ENCODE measurements at places on chromosomes 7 and 10.

DNA sequence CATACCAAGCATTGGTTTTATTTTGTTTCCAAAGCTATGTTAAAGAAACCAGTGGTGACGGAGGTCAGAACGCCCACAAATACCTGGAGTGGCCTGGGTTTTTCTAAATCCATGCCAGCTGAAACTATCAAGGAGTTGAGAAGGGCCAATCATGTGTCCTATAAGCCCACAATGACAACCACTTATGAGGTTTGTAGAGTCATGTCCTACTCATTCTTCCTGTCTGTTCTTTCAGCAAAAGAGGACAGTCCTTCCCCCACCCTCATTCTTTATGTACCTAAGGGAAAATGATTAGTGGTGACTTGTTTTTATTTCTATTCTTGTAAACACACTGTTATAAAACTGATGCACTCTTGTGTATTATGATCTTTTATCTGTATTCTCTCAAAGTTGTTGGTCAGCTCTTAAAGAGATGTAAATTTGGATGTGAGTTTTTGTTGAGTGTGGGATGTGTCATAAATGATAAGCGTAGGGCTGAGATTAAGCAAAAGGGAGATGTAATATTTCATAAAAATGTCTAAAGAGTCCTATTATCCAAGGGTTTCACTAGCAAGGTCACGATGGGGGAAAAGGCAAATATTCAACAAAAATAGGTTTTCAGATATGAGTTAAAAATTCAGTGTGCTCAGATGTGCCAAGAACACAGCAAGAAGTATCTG, 294.4 kb downstream of the BICC1 start:
- no peak for DNase-seq

GRCh38 chr7:116984917-116985316, 31.6 kb downstream of the ST7 start:
- peak; percentile 21 for DNase-seq

DNA sequence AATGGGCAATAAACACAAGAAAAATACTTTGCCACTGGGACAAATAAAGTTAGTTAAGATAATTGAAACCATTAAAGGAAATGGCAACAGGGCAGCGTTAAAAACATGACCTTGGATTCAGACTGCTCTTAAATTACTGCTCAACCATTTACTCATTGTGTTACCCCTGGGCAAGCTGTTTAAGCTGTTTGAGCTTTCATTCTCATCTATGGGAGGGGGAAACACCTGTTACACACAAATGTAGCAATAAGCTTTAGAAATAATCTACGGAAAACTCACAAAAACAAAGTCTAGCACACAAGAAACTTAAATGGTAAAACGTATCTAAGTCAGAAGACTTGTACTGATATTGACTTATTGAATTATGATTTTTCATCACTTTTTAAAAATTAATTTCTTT, 137.1 kb downstream of the KMT2E start:
- no peak for DNase-seq

DNA sequence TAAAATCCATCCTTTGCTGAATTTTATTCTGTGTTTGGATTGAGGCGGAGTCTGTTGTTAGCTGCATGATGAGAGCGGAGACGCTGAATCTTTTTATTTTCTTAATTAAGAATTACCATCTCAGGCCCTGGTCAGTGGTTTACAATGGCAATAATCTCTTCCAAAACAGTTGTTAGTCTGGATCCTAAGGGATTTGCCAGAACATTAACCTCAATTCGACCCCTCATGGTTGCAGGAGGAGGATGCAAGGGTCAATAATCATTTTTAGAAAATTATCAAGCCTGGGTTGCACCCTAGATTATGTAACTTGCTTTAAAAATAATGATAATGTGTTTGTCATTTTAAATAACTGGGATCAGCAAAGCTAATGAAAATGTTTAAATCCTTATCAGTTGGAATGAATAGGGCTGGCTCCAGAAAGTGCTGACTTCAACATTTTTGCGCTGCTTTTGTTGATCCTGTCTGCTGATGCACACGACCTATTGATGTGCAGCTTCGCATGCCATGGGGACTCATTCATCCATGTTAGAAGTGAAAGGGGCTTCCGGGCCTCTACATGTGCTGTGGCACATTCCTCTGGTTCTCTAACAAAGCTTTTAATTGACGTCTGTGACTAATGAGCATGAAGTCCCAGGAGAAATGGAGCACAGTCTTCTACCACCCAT, 80.7 kb upstream of the KIAA1217 start:
- no peak for DNase-seq

DNA sequence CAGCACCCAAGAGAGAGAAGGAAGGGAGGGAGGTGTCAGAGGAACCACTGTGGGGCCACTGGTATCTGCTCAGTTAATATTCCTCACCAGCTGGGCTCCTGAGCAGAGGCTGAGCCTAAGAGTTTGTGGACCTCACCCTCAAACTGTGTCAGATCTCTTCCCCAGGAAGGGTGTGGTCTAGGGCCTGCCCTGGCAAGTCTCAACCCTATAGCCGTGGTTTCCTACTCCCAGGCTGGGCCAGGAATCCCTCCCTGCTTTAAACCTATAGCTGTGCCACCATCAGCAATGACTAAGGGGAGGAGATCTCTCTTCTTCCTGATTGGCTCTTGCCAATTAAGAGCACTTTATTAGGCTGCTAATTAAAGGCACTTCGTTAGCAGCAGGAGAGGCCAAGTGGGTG, 29.9 kb downstream of the POLL start:
- DNase-seq: no peak

DNA sequence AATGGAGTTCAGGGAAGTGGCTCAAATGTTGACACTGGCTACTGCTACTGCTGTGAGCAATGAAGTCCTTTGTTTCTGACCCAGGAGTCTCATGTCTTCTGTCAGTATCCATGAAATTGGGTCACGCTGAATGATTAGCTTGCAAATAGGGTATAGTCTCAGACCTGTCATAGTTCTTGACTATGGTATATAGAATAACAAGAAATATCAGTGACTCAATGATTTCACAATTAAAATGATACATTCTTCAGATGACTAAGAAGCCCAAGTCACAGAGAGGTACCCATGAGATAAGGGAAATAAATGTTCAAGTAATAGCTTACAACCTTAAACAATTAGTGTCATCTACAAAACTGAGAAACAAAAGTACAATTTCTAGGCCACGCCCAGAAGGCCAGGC, 89.3 kb downstream of the LYZL2 start:
- no peak for DNase-seq

- DNase-seq: no peak
These were observed 10.9 kb downstream of the PNPLA8 start for GRCh38 chr7:108515013-108515412.

- no peak for DNase-seq
These were observed 11.3 kb downstream of the PIK3AP1 start for GRCh38 chr10:96708996-96709395.

DNA sequence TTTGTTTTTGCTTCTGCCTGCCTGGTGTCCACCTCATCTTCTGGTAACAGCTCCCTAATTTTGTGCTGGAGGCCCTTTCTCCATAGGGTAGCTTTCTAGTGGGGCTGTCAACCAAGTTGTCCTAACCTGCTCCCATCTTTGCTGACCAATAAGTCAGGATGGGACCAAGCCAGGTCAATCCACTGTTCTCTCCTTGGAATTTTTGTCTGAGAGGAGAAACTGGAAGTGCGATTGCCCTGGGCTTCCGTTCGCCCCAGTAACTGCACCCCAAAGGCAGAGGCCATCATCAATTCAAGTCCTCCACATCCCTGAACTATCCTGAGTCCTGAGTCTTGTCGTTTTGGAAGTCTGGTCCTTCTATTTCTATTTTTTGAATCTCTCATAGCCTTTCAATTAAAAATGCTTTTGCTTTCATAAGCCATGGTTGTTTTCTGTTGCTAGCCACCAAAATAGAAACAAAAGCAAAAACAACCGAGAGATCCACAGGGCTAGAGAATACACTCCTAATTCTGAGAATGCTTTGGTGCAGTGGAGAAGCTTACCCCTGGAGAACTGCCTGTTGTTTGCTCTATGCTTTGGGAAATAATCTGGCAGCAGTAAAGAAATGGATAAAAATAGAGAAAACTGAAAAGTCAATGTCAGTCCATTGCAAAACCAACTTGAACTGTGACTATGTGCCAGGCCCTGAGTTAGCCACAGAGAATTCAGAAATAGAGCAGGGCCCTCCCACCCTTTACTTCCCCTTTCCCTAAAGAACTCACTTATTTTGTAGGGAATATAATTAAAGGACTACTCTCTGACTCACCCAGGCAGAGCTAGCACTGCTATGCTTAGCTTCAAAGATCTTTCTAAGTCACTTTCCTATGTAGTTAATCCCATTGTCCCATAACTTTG, 368.1 kb downstream of the CXCL12 start:
- no peak for DNase-seq

GRCh38 chr7:15556339-15557105, 5.3 kb downstream of the AGMO start:
- no peak for DNase-seq

DNA sequence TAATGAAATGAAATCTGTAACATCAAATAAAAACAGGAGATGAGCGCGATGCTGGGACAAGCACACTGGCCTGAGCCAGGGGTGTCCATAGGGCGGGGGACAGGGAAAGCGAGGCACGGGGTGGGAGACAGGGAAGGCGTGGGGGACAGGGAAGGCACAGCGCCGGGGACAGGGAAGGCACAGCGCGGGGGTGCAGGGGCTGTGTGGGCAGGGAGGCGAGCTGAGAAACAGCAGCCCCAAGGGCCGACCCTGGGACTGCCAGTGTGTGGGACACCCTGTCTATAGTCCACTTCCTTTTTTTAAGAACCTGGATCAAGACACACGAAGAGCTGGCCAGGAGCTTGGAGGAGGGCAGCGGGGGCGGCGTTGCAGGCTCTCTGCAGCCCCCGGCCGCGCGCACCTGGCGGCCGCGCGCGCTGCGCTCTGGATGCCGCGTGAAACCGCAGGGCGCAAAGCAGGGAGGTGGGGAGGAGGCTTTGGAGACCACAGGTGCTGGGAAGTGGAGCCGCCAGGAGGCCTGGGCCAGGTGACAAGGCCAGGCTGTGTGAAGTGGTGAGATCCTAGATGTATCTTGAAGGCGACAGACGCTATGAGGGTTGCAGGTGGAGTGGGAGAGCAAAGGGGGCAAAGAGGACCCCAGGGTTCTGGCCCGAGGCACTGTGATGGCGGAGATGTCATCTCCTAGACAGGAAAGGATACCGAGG, 157.7 kb downstream of the COBL start:
- DNase-seq: no peak

- no peak for DNase-seq
These were observed 64.2 kb downstream of the DIP2C start for GRCh38 chr10:625333-625696.

DNA sequence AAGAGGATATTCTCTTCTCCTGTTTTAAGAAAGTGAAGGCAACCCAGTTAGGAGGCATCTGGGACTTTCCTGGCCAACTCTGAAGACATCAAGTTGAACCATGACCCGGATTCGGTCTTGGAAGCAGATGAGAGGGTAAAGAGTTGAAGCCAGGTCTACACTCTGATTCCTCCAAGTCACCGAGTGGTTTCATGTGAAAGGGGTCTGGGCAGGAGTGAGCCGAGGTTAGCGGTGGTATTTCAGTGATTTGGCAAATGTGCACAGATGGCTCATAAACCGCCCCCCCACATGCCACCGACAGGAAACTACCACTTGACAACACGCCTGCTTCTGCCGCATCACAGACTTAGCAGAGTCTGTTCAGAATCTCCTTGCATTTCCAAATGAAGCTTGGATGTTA, 11.4 kb upstream of the REPIN1 start:
- DNase-seq: no peak

DNA sequence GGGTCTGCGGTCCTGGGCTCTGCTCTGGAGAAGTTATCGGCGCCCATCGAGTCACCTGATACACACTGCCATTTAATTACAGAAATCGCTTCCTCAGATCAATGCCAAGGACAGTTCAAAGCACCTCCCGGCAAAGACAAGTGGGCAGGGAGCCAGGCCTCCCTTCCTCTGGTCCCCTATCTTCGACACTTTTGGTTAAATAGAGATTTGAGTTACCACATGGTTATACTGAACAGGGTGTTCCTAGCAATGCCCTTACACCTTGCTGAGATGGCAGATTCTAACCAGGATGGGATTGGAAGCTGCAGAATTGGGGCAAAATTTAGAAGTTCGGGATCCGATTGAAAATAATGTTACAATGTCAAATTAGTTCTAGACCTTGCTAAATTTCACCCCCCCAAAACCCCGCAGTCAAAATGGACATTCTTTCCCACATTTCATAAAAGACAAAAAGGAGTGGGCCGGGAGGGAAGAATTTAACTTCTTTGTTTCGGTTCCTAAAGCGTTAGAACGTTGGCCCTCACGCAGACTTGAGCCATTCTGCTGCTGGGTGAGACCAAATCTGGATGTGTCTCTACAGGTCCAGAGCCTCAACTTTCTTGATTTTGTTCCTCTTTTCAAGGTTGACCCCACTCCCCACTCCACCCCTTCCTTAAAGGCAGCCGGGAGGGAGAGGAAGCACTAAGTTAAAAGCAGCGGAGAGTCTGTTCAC, 2.2 kb upstream of the DLX5 start:
- DNase-seq: no peak

- DNase-seq: no peak
These were observed 52.2 kb downstream of the PDGFA start for GRCh38 chr7:467393-467828.

DNA sequence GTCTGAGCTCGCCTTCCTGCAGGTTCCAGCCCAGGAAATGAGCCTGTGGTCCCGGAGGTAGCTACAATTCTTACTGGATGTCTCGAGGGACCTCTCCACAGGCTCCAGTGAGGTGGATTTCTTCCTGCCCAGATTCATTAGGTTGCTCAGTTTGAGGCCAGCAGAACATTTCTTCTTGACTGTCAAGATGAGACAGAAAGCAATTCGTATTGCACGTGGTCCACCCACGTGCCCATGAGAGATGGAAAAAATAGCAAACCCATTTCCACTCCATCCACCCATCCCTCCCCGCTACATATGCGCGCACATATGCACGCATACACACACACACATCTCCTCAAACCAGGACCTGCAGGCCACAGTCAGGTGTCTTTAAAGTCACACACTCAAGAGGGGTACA, 68.7 kb downstream of the VWA2 start:
- no peak for DNase-seq

GRCh38 chr7:21986096-21986495, 40.4 kb upstream of the CDCA7L start:
- DNase-seq: no peak

GRCh38 chr10:6343305-6344010, 140.7 kb downstream of the PFKFB3 start:
- DNase-seq: no peak

GRCh38 chr10:70557876-70558275, 44.7 kb downstream of the PRF1 start:
- DNase-seq: no peak

GRCh38 chr7:20352573-20353306, 22.0 kb downstream of the ITGB8 start:
- no peak for DNase-seq

- DNase-seq: peak; percentile 24
These were observed 83.3 kb upstream of the DNAJC1 start for GRCh38 chr10:22086730-22087401.
